ENCODE measurements at places on chromosomes 16 and 17.
A peak's percentile ranks its signal among the peaks of the same experiment; 100 is the strongest.

- DNase-seq = no peak
These were observed 27.7 kb downstream of the GINS2 start for GRCh38 chr16:85660843-85661739.

GRCh38 chr16:66731101-66731500 lies 20.3 kb downstream of the DYNC1LI2 start:
- no peak for DNase-seq

DNA sequence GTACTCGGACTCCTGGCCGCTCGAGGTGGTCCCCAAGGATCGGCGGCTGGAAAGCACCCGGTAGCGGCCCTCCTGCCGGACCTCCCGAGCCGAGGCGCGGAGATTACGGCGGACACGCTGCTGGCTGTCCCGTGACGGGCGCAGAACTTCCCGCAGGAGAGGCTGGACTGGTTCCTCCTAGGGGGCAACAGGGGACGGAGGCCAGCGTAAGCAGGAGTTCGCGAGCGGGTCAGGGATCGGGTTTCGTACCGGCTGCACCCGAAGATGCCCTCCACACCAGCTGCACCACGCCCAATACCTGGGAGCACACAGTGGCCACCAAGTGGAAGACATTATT lies 341 bp downstream of the SLC7A6OS start:
- DNase-seq = no peak

DNA sequence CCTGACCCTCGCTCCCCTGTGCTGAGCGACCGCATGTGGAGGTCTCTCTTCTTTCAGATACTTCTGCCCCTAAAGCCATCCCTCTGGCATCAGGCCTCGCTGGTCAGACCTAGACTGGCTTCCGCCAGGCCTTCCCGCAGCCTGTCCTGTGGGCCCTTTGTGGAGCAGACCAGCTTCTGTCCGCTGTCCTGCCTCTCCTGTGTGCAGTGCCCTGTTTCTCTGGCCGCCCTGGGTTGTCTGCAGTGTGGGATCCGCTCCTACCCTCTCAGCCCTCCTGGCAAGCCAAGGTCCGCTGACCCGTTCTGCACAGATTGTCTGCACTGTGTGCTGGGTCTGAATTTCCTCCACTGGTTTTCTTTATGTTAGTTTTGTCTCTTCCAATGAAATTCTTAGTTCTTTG lies 21.5 kb upstream of the MC1R start:
- no peak for DNase-seq

DNA sequence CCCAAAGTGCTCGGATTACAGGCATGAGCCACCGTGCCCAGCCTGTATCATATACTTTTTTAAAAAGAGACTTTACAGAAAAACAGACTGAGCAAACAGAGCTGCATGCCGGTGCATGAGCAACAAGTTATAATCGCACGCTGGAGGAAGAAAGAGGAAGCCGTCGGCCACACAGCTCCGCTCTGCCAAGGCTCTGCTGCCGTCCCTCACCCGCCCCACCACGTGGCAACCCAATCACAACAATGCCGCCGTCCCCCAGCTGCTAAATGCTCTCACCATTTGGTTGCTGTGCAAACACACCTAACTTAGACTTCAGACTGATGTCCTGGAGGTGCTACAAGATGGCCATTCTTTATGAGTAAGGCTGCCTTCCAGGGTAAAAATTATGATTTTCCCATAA lies 83.5 kb downstream of the ADCY9 start:
- peak; percentile 76 for DNase-seq

GRCh38 chr16:83268169-83268568 lies 539.6 kb upstream of the HSBP1 start:
- no peak for DNase-seq

- no peak for DNase-seq
These were observed 10.3 kb downstream of the UBALD1 start for GRCh38 chr16:4604401-4604800.

DNA sequence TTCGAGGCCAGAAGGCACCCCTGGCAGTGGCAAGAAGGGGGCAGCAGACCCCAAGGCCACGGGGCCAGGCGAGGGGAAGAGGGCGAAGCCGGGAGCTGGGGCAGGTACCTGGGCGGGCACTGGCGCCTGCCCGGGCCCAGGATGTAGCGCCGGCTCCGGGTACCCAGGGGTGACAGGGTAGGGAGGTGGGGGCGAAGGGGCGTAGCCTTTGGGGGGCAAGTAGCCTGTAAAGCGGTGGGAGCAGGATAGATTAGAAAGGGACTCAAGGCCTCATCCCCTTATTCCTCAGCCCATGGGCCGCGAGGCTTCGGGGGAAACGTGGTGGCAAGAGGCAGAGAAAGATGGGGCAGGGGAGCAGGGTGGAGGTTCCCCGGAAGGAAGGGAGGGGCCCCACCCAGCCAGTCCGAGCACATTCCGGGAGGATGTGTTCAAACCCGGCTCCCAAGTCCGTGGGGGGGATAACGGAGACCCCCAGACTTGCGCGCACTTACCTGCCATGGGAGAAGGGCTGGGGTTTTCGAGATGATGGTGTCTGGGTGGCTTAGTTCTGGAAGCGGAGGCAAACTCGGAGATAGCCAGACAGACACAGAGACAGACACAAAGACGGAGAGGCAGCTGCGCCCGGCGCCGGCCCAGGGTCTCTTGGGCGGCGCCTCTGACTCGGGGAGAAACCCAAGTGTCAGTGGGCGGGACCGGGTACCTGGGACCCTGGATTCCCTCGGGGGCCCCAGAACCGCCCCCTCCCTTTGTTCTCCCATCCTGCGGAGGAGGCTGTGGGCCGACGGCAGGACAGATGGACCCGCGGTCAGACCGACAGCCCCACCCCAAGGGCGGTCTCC lies 493 bp downstream of the PLSCR3 start:
- DNase-seq = peak; percentile 44

GRCh38 chr16:66447491-66447890 lies 20.4 kb downstream of the BEAN1 start:
- DNase-seq = no peak

GRCh38 chr17:75476271-75476671 lies 19.8 kb downstream of the TMEM94 start:
- no peak for DNase-seq

DNA sequence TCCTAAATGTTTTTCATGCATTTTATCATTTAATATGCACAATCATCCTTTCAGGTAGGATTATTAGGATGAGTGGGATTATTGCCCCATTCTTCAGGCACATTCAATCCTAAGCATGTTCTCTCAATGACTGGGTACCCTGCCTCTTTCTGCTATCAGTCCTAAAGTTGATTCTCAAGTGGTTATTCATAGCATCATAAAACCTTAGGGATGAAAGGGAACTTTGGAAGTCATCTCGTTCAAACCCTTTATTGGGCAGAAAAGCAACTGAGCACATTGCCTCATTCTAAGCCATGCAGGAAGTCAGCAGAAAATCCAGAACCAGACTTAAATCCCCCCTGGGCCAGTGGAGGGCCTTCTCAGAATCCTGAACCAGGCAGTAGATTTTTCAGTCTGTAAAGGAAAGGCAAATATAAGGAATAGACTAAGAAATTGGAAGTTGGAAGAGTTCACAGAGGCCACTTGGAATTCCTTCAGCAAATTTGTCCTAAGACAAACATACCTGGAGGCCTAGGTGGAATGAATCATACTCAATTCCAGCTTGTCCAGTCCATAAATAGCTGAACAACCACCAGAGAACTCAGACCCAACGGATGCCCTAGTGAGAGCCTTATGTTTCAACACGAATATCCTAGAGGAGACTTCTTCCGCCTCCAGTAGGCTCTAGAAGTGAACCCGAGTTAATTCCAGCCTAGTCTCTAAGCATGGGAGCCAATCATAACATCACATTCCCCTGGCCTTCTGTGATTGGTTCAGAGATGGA lies 62.7 kb downstream of the IRX6 start:
- peak; percentile 88 for DNase-seq

- DNase-seq = no peak
These were observed 922 bp downstream of the FBXL19 start for GRCh38 chr16:30924076-30924912.

- DNase-seq = no peak
These were observed 8.3 kb upstream of the RASD1 start for GRCh38 chr17:17504341-17505140.

DNA sequence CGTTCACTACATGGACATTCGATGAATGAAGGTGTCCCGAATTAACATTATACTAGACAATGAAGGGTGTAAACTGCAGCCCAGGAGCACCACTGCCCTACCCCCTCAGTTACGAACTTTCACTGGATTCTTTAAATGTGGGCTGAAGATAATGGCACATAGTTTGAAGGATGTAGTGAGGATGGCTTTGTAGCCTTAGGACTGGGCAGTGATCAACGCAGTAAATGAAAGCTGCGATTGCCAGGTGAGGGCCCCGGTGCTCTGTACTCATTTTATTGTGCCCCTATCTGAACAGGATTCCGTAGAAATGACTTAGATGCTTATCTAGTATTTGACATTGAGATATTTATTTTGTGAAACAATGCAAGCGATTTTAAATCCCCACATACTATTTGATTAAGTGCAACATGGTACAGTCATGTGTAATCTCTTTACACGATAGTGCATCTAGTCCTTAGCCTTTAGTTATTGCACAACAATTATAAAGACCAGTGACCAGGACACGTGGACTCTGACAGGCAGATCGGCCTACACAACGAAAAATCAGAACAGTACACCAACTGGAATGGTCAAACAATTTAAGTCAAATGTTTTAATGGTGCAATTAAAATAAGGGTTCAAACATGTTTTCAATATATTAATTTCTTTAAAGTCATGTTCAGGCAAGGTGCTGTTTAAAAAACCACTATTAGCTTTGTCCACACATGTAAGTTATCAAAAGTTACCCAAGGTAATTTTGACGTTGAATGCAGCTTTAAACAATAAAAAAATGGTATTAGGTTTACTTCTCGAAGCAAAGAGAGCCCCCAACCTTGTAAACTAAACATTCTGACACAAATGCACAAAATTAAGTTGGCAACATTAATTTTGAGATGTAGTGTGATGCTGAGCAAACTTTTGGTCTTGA lies 17.4 kb upstream of the ERN1 start:
- peak; percentile 55 for DNase-seq

GRCh38 chr16:48816393-48816792 lies 206.4 kb upstream of the N4BP1 start:
- no peak for DNase-seq

DNA sequence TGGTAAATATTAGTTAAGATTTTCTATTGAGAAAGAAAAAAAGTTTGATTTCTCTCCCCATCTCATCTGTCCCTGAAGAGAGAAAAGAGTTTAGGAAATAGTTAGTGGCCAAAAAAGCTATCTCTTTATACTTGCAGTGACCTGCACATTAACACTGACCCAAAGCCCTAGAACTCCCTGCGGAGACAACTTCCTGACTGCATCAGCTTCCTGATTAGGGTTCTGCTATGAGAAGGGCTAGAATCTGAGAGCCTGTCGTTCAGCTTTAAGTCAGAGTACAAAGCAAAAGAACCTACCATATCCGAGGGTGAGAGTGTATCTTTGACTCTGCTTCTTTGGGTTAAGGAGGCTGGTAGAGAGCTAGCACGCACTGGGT lies 24.7 kb downstream of the LIMD2 start:
- DNase-seq = peak; percentile 45

- peak; percentile 47 for DNase-seq
These were observed 108.0 kb downstream of the MRTFB start for GRCh38 chr16:14179116-14179515.

DNA sequence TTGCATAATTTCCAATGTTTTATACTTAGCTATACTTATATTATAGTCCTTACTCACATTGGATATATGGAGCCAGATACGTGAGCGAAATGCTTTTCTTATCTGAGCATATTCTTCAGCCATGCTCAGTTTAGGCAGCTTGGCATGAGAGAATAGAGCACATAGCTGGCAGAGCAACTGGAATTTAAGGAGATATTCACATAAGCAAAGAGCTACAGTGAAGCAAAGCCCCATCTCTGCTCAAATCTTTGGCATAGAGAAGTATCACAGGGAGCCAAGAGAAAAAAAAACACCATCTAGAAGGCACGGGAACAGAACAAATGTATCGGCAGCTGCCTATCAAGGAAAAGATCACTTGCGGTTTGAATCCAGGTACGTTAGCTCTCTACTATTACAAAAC lies 734.2 kb upstream of the KIF2B start:
- no peak for DNase-seq

- no peak for DNase-seq
These were observed 923 bp downstream of the GDPD3 start for GRCh38 chr16:30112197-30113030.

DNA sequence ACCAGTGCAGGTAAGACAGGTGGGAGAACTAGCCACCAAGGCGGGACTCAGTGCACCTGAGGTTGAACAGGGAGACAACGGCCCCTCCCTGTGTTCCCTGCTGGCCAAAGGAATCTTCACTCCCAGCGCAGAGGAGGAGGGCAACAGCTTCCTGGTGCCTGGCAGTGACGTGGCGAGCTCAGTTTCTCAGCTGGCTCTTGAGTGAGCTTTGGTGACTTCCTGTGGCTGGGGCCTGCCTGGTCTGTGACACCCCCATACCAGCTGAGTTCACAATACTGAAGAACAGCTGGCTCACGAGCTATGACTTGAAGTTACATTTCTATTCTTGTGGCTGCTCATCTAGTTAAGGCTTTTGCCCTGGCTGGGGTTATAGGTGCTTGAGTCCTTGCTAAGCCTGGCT lies 26.1 kb downstream of the WNT9B start:
- DNase-seq = no peak

All from bronchial epithelial cell (primary cell).